MG63 (cell line): ENCODE measurements at places on chromosomes 2 and 18. TPM values are rescaled to one million over a fixed set of nuclear protein-coding genes. Genes with fewer than 3 reads are reported as not detected.

The NEB gene
- not detected in 2 replicates for total RNA-seq

The ST8SIA5 gene
- total RNA-seq: 0.12 TPM in 1 of 2 replicates, not detected in the other

The SERPINE2 gene
- total RNA-seq: 66.8 and 78.2 TPM in 2 replicates

The NOL4 gene
- not detected in 2 replicates for total RNA-seq

The FTCDNL1 gene
- total RNA-seq: 1.8 TPM in 1 of 2 replicates, not detected in the other

The PSMA8 gene
- 0.23 TPM in 1 of 2 replicates, not detected in the other for total RNA-seq

The RGPD4 gene
- total RNA-seq: 0.05 TPM in 1 of 2 replicates, not detected in the other

The RGPD8 gene
- 7.9 and 9.1 TPM in 2 replicates for total RNA-seq

The DSG2 gene
- 8.8 and 12.7 TPM in 2 replicates for total RNA-seq

The ME2 gene
- 59.8 and 68.3 TPM in 2 replicates for total RNA-seq

The HOXD12 gene
- not detected in 2 replicates for total RNA-seq

The SERPINB10 gene
- total RNA-seq: not detected in 2 replicates

The SP5 gene
- total RNA-seq: 0.20 and 0.39 TPM in 2 replicates

The PPP1R1C gene
- 0.07 and 0.53 TPM in 2 replicates for total RNA-seq

The PRSS56 gene
- total RNA-seq: not detected in 2 replicates

The RPRM gene
- not detected in 2 replicates for total RNA-seq

The GNLY gene
- total RNA-seq: not detected in 2 replicates

The PSTPIP2 gene
- 5.6 and 9.7 TPM in 2 replicates for total RNA-seq

The IL36G gene
- not detected in 2 replicates for total RNA-seq

The CD226 gene
- total RNA-seq: 0.07 and 0.10 TPM in 2 replicates

The ANKRD12 gene
- 7.8 and 9.6 TPM in 2 replicates for total RNA-seq

The TMEM169 gene
- total RNA-seq: not detected in 2 replicates
